NCI-H2081 (cell line): ENCODE measurements at places on chromosomes 6 and 20.

DNA sequence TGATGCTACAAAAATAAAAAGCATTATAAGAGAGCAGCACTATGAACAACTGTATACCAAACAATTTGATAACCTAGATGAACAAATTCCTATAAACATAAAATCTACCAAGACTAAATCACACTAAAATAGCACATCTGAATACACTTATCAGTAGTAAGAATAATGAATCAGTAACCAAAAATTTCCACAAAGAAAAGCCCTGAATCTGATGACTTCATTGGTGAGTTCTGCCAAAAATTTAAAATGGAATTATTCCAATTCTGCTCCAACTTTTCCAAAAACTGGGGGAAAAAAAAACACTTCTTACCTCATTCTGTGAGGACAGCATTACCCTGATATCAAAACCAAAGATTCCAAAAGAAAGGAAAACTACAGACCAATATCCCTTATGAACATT lies 206.2 kb downstream of the WDR27 start:
- DNase-seq, result no peak

GRCh38 chr6:15490242-15491100 lies 172.4 kb downstream of the DTNBP1 start:
- no peak for DNase-seq

GRCh38 chr20:18717062-18717461 lies 96.5 kb upstream of the SCP2D1 start:
- peak; percentile 31 for DNase-seq

GRCh38 chr6:2819978-2820377 lies 21.7 kb downstream of the SERPINB1 start:
- DNase-seq, result no peak

GRCh38 chr6:11318835-11319813 lies 86.7 kb upstream of the NEDD9 start:
- no peak for DNase-seq

DNA sequence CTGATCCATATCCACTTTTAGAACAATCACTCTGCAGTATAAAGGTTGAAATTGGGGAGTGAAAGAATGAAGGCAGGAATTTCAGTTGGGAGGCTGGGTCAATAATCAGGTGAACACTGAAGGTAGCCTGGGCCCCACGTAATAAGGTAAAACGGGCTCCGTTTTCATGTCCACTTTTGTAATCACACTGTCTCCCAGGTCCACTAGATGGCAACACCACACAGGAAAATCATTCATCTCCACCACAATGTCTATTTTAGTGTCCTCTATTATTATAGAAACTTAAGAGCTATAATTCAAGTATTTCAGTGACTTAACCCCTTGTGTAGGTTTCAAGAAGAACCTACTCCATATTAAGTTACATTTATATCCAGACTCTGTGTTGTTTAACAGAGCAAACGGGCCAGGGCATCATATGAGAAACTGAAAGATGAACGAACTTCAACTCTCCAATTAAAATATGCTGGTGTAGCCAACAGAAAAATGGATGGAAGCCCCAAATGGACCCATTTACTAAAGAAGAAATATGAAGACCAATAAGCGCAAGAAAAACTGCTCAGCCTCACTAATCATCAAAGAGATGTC lies 45.9 kb upstream of the MC3R start:
- DNase-seq, result no peak

GRCh38 chr6:118704915-118705314 lies 53.5 kb upstream of the CEP85L start:
- DNase-seq, result no peak

DNA sequence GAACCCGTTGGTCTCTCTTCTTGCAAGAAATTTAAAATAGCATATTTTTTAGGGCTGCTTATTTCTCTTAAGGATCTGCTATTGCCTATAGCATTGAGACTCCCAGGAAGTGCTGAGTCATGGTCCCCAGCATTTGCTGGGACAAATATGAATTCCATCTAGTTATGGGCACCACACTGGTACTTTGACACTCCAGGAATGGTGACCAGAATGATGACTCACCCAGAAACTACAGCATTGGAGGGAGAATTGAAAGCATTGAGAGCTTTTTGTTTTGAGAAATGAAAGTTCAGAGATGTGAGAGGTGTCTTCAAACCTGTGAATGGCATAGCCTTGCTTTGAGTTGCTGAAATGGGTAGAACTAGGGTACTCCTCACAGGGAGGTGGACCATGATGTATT lies 699.7 kb downstream of the DHX35 start:
- no peak for DNase-seq

DNA sequence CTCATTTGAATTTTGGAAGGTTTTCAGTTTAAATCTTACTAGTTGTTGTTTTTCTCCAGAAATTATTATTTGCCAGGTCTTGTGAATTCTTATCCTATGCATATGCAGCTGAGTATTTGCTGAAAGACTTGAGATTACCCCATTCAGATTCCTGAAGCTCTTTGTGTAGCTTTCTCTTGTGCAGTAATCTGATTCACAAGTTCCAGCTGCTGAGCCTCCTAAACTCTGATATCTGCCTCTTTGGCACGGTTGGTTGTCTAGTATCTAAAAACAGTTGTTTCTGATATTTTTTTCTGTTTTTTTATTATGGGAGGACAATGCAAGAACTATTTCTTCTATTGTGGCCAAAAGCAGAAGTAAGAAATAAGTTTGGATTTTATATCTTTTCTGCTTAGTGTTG lies 863.9 kb upstream of the MANEA start:
- DNase-seq, result no peak

DNA sequence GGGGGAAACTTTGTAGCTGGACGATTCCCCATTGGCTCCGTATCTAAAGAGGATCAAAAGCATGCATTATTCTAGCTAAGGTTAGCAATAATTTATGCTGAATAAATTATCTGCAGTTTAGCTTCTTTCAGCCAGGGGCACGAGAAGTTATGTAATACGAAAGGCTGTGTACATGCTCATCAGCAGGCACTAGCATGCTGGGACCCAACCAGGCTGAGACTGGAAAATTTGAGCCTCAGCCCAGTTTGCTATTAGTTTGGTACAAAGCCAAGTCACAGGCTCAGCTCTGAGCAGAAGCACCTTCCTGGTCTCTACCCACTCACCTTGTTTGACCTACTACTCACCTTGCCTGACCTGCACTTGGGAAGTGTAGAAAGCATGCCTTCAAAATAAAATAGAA lies 328.1 kb upstream of the ARID1B start:
- DNase-seq, result no peak

- peak; percentile 39 for DNase-seq
These were observed 37.7 kb downstream of the PMEPA1 start for GRCh38 chr20:57672164-57672563.

- no peak for DNase-seq
These were observed 20.9 kb downstream of the SCAF8 start for GRCh38 chr6:154754152-154754551.
